ENCODE measurements at places on chromosomes 1 and 21.

GRCh38 chr21:45258466-45258865 lies 29.2 kb downstream of the POFUT2 start:
- no peak for DNase-seq

- no peak for DNase-seq
These were observed 201.7 kb downstream of the TM2D1 start for GRCh38 chr1:61523229-61523628.

- no peak for DNase-seq
These were observed 21.1 kb downstream of the CRYAA start for GRCh38 chr21:43189936-43190335.

GRCh38 chr1:173467426-173467825 lies 9.7 kb upstream of the PRDX6 start:
- no peak for DNase-seq

- DNase-seq: no peak
These were observed 66.1 kb downstream of the FASLG start for GRCh38 chr1:172724765-172725613.

DNA sequence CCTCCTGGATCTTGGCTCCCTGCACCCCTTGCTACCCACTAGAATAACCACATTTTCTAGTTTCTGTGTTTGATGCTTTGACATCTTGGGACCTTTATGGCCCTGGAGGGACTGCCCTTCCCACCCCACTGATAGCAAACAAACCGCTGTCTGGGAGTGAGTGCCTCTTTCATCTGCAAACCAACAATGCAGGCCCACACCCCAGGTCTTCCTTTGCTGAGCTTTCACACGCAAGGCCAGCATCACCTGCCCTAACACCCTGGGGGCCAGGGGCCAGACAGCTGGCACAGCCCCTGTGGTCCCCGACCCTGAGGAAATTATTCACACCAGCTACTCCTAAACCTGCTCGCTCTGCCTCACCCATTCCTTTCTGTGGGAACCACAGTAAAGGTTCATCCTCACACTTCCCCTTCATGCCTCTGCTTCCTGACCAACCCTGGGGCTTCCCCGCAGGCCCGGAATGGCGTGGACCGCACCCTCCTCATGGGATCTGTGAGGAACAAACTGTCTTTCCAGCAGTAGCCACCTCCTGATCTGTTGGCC lies 15.4 kb downstream of the SLC2A7 start:
- no peak for DNase-seq

GRCh38 chr1:29974316-29974724 lies 738.0 kb downstream of the PTPRU start:
- DNase-seq: peak; percentile 20

GRCh38 chr21:44503901-44504399 lies 36.0 kb downstream of the KRTAP10-1 start:
- no peak for DNase-seq

GRCh38 chr1:224245188-224245587 lies 62.1 kb downstream of the DEGS1 start:
- DNase-seq: peak; percentile 43

DNA sequence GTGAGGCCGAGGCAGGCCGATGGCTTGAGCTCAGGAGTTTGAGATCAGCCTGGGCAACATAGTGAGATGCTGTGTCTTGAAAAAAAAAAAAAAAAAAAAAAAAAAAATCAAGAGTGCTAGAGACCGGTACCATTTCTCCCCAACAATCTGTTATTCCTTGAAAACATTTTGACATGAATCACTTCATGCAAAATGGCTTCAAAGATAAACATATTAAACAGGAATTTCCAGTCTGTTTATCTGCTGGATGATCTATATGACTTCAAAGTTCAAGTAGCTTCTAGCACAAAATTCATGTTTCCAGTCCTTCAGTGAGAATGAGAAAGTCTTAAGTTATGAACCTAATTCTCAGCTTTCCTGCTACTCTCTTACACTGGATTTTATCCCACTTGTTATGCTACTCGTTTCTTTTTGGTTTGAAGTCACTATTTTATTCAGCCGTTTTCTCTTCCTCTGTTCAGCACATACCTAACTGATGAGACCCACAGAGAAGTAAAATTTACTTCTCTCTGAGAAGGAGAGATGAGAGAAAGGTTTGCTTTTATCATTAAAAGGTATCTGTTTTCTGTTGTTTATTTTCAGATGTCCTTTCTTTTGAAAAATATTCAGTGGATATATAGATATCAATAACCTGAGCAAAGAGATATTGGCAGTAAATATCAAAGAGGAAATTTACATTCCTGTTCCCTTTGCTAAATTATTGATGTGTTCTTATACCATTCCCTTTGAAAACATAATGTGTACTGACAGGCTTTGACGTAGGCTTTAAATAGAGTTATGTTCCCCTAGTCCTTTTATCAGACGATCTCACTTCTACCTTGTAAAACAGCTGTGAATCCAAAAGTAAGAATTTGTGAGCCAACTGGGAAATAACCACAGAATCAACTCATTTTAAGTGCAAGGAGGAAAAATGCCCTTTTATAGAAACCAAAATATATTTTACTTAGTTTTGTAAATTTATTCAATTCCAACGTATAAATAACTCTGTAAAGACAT lies 38.2 kb downstream of the CD46 start:
- DNase-seq: no peak

GRCh38 chr1:43057567-43057966 lies 98.9 kb upstream of the SLC2A1 start:
- no peak for DNase-seq

- DNase-seq: no peak
These were observed 8.1 kb downstream of the KAZN start for GRCh38 chr1:14606632-14607031.
